ENCODE measurements at places on chromosomes 1 and 21. TPM values are rescaled to one million over a fixed set of nuclear protein-coding genes. Genes with fewer than 3 reads are reported as not detected.
A peak's percentile ranks its signal among the peaks of the same experiment; 100 is the strongest.

GRCh38 chr1:219741011-219741970 is 128.4 kb upstream of the ZC3H11B start:
- no peak for DNase-seq

GRCh38 chr1:11528611-11529261 is 49.8 kb downstream of the DISP3 start:
- no peak for DNase-seq

- no peak for DNase-seq
Observed at GRCh38 chr21:35294231-35294898, 245.3 kb upstream of the RUNX1 start.

- DNase-seq = no peak
Observed at GRCh38 chr1:20785907-20786252, 1.2 kb downstream of the HP1BP3 start.

- DNase-seq = no peak
Observed at GRCh38 chr1:155326020-155326526, 5.4 kb downstream of the RUSC1 start.

DNA sequence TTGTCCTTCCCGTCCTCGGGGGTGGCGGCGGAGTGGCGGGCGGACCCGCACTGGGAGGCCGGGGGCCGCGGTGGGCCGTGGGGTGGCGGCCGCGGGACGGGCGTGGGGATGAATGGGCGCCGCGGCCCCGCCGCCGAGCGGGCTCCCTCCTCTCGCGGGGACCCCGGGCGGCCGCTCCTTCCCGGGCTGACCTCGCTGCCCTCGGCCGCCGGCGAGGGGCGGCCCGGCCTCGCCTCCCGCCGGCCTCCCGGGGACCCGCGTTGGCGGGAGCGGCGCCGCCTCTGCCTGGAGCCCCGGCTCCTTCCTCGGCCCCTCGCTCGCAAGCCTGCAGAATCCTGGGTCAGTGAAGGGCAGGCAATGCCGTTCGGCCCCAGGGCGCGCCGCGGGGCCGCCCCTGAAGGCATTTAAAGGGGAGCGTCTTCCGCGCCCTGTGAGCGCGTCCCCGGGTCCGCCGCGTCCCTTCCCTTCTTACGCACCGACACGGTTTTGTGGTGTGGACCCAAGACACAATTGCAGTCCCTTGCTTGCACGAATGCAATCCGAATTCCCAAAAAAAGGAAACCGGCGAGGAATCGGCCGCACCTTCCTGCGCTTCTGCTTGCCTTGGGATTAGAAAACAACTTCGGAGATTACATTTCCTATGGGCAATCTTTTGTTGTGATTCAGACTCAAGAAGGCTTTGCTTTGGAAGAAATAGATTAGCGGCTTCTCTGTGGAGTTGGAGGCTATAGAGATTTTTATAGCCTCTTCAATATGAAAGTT is 776 bp downstream of the ITSN1 start:
- DNase-seq = peak; percentile 9

DNA sequence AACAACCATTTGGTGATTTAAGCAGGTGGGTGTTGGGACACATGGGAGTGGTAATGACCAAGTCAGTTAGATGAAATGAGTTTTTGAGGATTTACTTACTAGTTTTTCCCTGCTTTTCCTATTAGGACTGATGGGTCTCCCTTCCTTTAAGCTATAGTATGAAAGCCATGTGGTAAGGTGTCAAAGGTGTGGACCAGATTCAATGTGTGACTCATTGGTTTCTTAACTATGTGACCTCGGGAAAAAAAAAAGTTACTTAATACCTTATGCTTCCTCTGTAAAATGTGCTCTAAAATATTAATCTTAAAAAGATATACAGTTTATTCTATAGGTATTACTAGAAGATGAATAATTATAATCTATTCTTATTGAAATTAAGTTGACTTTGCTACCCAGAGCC is 93.7 kb downstream of the DUSP10 start:
- DNase-seq = no peak

DNA sequence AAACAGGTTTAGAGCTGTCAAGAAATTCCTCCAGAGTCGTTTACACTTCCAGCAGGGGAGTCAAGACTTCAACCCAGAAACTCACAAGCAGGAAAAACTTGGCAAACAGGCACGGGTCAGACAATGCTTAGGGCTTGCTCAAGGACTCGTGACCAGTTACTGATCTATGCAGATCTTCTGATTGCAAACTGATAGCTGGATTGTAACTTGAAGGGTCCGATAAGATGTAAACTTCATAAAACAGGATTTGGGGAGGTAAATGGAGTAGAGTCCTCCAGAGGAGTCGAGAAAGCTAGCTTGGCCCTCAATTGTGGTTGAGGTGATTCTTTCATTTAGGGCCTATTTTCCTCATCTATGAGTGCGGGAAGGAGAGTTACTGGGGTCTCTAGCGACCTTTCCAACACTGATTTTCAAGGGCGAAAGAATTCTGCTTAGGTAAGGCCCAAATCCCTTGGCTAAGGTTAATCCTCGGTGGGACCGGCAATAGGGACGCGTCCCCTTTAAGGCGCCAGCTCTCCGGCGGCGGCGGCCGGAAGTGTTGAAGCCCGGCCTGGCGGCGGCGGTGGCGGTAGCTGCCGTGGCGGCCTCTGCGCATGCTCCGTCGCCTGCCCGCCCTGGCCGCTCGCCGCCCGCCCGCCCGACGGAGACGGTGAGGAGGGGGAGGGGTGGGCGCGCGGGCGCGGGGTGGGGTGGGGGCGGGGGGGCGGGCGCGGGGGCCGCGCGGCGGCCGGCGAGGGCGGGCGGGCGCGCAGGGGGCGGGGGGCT is at the start of gene GMEB1:
GMEB1 (plus strand) TSS at position 594 of the 765 bp plus-strand sequence. CDS start 14,829 bp downstream, outside the sequence.
- peak; percentile 84 for DNase-seq

DNA sequence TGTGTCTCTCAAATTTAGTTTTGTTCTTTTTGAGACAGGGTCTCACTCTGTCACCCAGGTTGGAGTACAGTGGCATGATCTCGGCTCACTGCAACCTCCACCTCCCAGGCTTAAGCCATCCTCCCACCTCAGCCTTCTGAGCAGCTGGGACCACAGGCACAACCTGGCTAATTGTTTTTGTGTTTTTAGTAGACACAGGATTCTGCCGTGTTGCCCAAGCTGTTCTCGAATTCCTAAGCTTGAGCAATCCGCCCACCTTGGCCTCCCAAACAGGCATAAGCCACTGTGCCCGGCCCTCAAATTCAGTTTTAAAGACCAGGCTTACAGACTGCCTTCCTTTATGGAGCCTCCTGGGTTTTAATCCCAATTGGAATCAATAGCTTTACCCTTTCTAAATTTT is 83.7 kb upstream of the SELENON start:
- DNase-seq = no peak

- no peak for DNase-seq
Observed at GRCh38 chr21:21715266-21715969, 717.2 kb downstream of the NCAM2 start.

GRCh38 chr1:223142795-223143536 is at the start of gene TLR5:
TSS of gene TLR5 (minus strand) at chr1:223143248. CDS start at chr1:223113031, 30,217 bp downstream.
- peak; percentile 87 for DNase-seq

GRCh38 chr1:57492586-57493226 is 68.8 kb upstream of the DAB1 start:
- DNase-seq = no peak

DNA sequence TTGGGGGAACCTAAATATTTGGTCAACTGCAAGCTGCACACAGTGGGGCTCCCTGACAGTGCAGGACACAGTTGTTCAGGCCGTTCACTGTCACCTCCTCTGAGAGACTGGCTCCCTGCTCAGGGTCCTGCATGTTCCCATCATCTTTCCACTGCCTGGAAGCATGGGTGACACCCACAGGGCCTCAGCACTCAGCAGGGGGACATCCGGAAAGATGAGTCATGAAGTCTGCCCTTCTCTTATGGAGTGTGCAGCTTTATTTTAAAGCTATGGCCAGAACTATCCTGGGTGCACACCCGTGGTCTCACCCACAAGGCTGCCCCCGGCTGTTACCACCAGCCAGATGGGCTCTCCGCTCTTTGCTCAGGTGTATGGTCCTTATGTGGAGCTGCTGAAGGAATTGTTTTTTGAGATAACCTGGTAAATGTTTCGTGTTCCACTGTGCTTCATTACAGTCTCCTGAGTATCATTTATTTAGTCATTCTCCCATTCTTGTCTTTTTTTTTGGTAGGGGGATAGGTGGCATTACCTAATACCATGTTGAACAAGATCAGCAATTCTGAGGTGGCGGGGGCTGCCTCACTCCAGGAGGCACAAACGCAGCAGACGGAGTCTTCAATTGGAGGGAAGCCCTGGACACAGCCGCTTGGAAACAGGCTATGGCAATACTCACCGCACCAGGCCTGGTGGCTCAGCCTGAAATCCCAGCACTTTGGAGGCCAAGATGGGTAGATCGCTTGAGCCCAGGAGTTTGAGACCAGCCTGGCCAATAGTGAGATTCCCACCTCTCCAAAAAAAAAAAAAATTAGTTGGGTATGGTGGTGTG is 14.3 kb downstream of the TRIM11 start:
- no peak for DNase-seq

GRCh38 chr1:239354231-239354630 is 32.1 kb upstream of the CHRM3 start:
- DNase-seq = no peak

- no peak for DNase-seq
Observed at GRCh38 chr1:19776287-19776686, 23.4 kb downstream of the TMCO4 start.

- no peak for DNase-seq
Observed at GRCh38 chr1:95035536-95035935, 37.2 kb downstream of the ALG14 start.

GRCh38 chr1:100736746-100737145 is 17.2 kb downstream of the VCAM1 start:
- no peak for DNase-seq

GRCh38 chr1:87400813-87401212 is 72.1 kb downstream of the LMO4 start:
- no peak for DNase-seq

- DNase-seq = no peak
Observed at GRCh38 chr1:46152016-46152415, 19.6 kb upstream of the PIK3R3 start.

DNA sequence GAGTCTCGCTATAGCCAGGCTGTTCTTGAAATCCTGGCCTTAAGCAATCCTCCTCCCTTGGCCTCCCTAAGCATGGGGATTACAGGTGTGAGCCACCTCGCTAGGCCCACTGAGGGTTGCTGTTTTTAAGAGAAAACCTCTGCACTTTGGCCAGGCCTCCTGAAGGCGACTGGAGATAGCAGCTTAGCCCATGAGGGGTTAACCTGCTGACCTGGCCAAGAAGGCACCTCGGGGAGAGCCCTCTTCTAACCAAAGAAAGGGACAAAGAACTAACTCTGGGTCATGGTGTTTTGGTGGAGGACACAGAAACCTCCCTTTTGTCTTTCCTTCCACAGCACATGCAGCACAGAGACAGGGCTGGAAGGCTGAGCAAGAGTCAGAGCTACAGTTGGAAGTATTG is 17.7 kb upstream of the KNCN start:
- DNase-seq = no peak

DNA sequence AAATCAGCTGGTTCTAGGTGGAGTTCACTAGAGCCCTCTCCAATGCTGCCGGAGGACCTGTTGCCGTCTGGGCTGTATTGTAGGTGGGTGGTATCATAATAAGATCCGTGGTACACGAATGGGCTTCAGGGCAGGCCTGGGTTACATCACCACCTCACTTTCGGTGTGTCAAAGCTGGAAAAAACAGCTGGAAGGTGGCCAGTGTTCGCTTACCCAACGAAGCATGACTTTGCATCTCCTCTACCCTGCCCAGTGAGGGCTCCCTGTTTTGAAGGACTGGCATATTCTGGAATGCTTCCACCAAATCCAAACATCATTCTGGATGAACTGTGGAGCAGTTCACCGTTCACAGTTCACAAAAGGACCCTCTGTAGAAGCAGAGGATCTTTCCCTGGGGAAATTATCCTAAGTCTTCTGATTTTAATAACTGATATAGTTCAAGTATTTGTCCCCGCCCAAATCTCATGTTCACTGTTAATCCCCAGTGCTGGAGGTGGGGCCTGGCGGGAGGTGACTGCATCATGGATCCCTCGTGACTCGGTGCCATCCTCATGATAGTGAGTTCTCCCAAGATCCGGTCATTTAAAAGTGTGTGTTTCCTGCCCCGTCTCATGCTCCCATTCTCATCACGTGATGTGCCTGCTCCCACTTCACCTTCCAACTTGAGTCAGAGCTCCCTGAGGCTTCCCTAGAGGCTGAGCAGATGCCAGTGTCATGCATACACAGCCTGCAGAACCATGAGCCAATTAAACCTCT is 429.0 kb downstream of the KIF26B start:
- DNase-seq = no peak

DNA sequence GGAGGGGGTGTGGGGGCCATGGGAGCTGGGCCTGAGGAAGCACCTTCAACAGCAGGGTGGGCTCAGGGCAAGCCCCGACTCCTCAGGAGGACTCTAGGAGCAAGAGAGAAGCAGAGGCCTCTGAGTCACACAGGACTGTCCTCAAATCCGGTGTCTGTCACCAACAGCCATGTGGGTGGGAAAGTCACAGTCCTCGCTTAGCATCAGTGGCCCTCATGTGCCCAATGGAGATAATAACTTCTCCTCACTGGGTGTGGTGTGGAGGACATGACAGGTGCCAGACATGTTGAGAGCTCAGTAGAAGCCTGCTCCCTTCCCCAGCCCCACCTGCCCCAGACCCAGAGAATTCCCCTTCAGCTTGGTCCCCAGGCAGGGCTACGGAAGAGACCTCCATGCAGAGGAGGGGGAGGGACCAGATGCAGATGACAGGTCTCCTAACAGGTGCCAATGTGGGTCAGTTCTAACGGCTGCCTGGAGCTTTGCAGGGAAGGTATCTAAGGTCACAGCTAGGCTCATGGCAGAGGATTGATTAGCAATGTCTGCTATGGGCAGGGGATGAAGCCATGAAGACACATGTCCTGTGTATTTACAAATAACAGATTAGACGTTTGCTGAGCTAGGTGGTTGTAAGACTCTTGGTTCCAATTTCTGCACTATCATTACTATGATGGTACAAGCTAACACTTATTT is 30.2 kb downstream of the TTC39A start:
- DNase-seq = no peak

DNA sequence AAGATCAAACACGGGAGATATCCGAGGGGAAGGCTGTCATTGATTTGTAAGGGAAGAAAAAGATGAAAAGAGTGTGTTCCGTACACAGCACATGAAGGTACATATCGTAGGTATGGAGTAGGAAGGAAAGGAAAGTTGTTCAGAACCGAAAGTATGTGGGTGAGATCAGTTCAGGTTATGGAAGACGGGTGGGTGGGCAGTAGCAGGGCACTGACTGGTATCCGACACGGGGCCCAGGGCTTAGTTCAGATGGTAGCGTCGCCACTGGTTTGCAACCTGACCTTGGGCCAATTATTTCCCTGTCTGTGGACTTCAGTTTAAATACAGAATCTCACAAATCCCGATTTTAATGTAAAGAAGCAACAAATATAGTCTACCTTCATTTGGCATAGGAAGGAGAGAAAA is 27.8 kb upstream of the A3GALT2 start:
- DNase-seq = peak; percentile 24

GRCh38 chr21:45178070-45178608 is 103.8 kb downstream of the ADARB1 start:
- DNase-seq = no peak

PHLDA3 gene
- 7.8 TPM for total RNA-seq

SYTL1 gene
- total RNA-seq = 158 TPM

TEDDM1 gene
- not detected for total RNA-seq

FCRL4 gene
- not detected for total RNA-seq

HES5 gene
- not detected for total RNA-seq

LACTBL1 gene
- total RNA-seq = not detected
